ENCODE measurements at places on chromosomes 4 and X.
A peak's percentile ranks its signal among the peaks of the same experiment; 100 is the strongest.

DNA sequence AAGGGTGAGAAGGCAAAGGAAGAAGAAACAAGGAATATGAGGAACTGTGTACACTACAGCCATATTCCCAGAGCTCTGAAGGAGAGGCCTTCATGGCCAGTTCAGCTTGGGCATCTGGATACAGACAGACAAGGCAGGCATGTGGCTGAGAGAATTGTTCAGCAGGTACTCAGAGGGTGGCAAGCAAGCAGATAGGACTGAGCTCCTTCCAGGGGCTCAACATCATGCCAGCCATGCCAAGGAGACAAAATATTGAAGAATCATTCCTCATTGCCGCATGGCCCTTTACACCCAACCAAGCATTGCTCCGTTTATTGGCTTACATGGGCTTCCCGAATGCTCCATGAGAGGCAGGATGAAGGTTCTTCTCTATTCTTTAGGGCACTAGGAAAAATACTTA, 78.5 kb upstream of the EFNB1 start:
- DNase-seq: no peak

- DNase-seq: peak; percentile 8
These were observed at the start of gene SGMS2 for GRCh38 chr4:107824350-107825071. SGMS2 (plus strand) TSS chr4:107824932; CDS start chr4:107895554, 70,622 bp downstream.

GRCh38 chrX:154737136-154737535, 13.7 kb downstream of the GAB3 start:
- no peak for DNase-seq

DNA sequence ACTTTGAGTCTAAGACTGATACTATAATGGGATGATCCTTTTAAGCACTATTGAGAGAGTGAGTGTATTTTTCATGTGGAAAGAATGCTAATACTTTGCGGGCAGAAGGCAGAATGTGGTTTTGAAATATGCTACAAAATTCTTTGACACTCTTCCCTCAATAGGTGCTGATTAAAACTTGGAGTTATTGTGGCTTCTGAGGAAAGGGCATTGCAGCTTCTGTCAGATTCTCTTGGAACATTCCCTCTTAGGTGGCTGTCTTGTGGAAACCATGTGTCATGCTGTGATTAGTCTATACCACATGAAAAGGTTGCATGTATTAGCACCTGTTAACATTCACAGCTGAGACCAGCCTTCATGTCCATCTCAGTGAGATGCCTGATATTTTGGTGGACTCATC, 547.0 kb downstream of the STIM2 start:
- no peak for DNase-seq

GRCh38 chrX:27463187-27463586, at the start of gene PPP4R3C:
PPP4R3C (minus strand) TSS chrX:27463341; CDS start chrX:27463296, 45 bp downstream.
- no peak for DNase-seq

DNA sequence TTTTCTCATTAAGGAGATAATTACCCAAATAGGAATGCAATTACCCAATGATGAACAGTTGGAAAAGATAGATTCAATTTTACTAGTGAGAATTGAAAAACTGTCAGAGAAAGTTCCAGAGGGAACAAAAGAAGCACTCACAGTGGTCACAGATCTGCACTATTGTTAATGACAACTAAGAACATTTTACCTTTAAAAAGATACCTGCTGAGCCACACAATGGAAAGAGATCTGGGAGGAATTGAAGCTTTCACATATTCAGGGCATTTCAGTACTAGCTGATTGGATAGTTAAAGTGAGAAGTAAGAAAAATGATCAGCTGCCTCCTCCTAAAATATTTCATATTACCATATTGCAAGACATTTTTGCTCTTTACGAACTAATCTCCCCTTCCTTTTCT, 1822.2 kb downstream of the STIM2 start:
- no peak for DNase-seq

Data from activated CD8-positive, alpha-beta memory T cell treated with anti-CD3 and anti-CD28 coated beads for 1 hour (primary cell).